Esophagus squamous epithelium (tissue), 5 donors: ENCODE measurements at places on chromosomes 1 and 21. TPM values are rescaled to one million over a fixed set of nuclear protein-coding genes. Genes with fewer than 3 reads are reported as not detected.

Gene NID1
- 45.0 TPM for total RNA-seq

- DNase-seq: no peak
These were observed 7.9 kb upstream of the GRHL3 start for GRCh38 chr1:24311234-24311633.

DNA sequence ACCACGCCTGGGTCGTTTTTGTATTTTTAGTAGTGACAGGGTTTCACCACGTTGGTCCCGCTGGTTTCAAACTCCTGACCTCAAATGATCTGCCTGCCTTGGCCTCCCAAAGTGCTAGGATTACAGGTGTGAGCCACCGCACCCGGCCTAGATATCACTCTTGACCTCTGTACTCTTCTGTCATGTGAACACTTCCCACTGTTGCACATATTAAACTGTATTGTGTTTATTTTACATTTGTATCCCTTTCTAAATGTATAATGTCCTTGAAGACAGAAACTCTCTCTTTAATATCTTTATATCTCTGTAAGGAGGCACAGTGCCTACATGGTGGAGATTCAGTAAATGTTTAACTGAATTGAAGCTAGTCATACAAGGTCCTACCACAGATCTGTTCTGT is 19.3 kb upstream of the PSMD4 start:
- DNase-seq: no peak

DNA sequence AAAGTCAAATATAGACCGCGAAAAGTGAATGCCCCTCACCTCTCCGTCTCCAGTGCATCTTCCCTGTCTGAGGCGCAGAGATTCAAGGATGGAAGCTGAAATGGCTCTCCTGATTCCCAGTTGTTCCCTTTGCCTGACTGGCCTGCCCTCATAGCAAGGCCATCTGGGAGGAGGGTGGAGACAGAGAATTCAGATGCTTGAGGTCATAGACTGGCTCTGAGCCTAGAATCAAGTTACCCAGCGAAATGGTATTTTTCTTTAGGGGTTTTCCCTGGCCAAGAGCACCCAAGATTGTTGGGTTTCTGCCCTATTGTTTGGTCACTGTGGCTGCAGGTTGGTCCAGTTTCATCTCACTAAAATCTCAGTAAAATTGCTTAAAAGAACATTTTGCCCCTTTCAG is 7.2 kb downstream of the METTL13 start:
- DNase-seq: no peak

GRCh38 chr1:173475564-173476196 is 1.5 kb upstream of the PRDX6 start:
- no peak for DNase-seq

DNA sequence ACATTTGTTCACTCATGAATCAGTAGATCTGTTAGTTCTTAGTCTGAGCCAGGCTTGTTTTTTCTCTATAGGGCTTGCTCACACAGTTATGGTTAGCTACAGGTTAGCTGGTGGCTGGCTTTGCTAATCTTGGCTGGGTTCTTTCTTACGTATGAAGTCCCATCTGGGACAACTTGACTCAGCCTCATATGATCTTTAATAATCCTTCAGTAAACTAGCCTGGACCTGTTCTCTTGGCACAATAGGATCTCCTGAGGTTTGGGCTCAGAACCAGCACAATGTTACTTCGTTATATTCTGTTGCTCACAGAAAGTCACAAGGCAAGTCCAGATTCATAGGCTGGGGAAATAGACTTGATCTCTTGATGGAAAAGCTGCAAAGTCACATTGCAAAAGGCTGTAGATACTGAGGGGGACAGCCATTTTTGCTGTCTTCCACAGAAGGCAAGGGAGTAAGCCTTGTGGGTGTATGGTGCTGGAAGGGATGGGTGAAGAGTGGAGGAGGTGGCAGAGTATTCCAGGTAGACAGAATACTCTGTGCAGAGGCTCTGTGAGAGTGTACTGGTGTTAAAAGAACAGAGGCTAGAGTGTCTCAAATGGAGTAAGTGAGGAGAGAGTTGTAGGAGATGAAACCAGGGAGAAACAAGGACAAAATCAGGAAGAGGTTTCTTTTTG is 24.4 kb downstream of the EFCAB7 start:
- no peak for DNase-seq

GRCh38 chr21:22728091-22728490 is 1729.9 kb downstream of the NCAM2 start:
- DNase-seq: no peak

Gene OR2T11
- not detected for total RNA-seq

DNA sequence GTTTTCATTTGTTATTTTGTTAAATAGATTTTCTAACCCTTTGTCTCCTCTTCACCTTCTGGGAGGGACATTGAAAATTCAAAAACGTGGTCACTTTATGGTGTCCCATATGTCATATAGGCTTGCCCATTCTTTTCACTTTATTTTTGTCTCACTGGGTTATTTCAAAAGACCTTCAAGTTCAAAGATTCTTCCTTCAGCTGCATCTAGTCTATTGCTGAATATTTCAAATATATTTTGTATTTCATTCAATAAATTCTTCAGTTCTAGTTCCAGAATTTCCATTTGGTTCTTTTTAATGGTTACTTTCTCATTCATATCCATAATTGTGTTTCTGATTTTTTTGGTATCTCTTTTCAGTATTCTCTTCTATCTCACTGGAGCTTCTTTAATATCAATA is 11.6 kb upstream of the KCTD3 start:
- DNase-seq: no peak

GRCh38 chr1:118183586-118183985 is 1.4 kb downstream of the SPAG17 start:
- no peak for DNase-seq

Gene PADI3
- 9.9 TPM for total RNA-seq

DNA sequence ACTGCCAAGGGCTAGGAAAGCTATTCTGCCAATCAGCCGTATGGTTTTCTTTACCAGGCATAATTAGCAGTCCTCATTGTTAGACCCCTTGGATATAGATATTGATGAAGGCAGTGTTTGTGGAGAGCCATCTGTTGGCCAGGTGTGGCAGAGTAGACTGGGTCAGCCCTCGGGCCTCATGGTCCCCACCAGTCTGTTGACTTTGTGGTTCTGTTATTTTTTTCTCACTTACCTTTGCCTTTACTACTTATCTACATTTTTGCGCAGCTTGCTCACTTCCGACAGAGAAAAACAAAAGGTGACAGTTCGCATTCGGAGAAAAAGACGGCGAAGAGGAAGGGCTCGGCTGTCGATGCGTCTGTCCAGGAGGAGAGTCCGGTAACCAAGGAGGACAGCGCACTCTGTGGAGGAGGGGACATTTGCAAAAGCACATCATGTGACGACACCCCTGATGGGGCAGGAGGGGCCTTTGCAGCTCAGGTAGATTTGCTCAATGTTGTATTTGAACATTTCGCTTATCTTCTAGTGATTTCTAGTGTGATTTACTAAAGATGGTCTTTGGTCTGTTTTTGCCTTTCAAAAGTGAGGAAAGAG is 2.3 kb downstream of the PCNT start:
- DNase-seq: no peak

DNA sequence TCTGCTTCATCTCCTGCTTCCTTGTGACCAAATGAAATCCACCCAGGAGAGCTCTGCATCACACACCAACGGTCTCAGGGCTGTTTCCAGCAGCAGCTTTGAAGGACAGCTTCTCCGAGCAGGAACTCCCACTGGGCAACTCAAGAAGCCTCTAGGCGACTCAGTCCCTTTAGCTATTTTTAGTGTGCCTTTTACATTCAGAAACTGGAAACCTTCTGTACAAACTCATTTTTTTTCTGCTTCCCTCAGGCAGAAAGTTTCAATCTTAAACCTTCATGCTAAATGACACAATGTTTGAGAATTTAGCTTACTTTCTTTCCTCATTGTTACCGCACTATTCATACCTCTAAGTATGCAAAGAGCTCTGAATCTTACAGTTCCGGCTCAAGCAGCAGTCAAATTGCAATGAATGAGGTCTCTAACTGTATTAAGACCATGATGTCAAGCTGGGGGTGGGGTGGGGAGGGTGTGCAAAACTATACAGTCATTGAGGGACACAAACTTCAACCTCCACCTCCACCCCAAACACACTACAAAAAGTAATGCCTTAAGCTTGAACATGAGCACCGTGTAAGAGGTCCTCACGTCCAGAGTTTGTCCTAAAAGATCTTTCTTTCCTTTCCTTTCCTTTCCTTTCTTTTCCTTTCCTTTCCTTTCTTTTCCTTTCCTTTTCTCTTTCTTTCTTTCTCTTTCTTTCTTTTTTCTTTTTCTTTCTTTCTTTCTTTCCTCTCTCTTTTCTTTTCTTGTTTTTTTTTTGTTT is 16.4 kb upstream of the TARBP1 start:
- no peak for DNase-seq

- no peak for DNase-seq
These were observed 86.7 kb downstream of the PTPN14 start for GRCh38 chr1:214464445-214465287.

Gene CD101
- total RNA-seq: 1.8 TPM

DNA sequence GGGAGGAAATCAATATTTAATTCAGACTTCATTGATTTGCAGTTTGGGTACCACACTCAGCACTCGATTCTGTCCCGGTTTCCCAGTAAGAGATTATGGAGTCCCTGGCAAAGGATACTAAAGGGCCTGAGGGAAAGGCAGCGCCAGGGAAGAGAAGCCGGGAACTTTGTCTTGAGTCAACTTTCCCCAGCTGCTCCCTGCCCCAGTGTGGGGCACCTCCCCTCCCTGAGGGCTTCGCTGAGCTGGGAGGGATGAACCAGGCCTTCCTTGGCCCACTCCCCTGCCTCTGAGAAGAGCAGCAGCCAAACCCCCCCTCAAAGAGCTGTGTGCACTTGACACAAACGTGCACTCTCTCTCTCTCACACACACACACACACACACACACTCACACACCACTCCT is 32.6 kb downstream of the OPTC start:
- no peak for DNase-seq

Gene ITLN1
- not detected for total RNA-seq

Gene TDRD5
- 0.72 TPM for total RNA-seq

Gene VHLL
- total RNA-seq: 0.57 TPM

- DNase-seq: no peak
These were observed 4.4 kb downstream of the DRAXIN start for GRCh38 chr1:11695861-11696260.

DNA sequence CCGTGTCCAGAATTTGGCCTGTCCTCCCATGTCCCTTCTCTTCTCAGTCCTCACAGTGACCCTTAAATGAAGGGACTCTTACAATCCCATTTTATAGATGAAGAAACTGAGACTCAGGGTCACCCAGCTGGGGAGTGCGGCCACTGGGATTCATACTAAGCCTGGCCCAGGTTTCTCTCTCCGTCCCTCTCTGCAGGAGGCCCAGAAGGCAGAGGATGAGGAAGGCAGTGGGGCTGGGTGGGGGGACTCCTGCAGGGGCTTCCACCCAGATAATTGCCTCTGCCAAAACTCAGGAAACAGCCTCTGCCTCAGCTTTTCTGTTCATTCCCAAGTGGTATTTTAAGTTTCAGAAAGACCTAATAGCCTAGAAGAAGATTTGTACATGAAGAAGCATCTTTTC is 299.8 kb downstream of the MATN1 start:
- no peak for DNase-seq

Gene MYOM3
- 0.30 TPM for total RNA-seq

Gene PLA2G2F
- not detected for total RNA-seq

Gene SHE
- 0.19 TPM for total RNA-seq

GRCh38 chr1:171366085-171366484 is 52.1 kb downstream of the FMO4 start:
- no peak for DNase-seq

Gene ACTA1
- total RNA-seq: 0.19 TPM

GRCh38 chr1:201053155-201053860 is 29.8 kb upstream of the KIF21B start:
- no peak for DNase-seq
